ENCODE measurements at places on chromosomes 7 and 10.

DNA sequence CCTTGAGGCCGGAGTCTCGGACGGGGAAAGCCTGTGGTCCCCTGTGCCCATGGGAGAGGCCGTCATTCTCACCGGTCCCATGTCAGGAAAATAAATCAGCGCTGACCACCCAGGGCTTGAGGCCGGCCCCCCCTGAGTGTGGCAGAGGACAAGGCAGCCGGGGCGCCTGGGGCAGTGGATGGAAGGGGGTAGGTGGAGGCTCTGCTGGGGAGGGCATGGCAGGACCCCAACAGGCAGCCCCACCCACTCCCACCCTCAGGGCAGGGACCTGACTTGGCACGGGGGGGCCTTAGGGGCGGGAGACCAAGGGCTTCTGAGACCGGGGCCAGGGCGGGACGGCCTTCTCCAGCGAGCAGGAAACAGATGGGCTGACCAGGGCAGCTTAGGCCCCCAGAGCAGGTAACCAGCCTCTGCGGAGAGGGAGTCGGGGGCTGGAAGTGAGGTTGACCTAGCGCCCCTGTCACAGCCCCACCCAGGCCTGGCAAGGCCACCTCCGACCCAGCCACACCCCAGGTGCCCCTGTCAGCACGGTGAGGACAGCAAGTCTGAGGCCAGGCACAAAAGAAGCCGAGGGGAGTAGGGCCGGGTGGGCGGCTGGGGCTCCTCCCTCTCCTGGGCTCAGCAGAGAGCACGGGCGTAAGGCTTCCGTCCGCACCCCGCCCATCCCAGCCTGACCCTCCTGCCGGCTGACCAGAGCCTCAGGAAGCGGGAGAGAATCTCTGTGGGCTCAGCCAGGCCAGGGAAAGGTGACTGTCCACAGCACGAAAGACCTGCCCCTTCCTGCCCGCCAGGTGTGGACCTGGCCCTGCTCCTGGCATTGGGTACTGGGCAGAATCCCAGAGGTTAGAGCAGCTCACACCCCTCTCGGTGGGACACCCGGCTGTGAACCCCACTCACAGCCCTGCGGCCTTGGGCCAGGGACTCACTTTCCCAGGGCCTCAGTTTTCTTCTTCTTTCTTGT lies 87.4 kb downstream of the FOXL3 start:
- no peak for DNase-seq

DNA sequence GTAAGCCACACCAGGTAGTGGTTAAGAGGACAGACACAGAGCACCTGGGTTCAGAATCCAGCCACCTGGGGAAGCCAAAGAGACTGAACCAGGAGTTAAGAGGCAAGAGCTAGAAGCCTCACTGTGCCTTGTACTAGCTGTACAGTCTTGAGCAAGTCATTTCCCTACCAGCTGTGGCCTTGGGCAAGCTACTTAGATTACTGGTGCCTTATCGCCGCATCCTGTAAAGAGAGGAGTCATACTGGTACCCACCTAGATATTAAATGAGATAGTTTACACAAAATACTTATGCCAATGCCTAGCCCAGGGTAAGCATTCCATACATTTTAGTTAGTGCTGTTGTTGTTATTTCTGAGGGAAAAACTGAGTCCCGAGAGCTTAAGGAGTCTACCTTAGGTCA lies 47.7 kb downstream of the HABP2 start:
- no peak for DNase-seq

GRCh38 chr10:58784361-58784760 lies 271.7 kb downstream of the BICC1 start:
- DNase-seq: no peak

DNA sequence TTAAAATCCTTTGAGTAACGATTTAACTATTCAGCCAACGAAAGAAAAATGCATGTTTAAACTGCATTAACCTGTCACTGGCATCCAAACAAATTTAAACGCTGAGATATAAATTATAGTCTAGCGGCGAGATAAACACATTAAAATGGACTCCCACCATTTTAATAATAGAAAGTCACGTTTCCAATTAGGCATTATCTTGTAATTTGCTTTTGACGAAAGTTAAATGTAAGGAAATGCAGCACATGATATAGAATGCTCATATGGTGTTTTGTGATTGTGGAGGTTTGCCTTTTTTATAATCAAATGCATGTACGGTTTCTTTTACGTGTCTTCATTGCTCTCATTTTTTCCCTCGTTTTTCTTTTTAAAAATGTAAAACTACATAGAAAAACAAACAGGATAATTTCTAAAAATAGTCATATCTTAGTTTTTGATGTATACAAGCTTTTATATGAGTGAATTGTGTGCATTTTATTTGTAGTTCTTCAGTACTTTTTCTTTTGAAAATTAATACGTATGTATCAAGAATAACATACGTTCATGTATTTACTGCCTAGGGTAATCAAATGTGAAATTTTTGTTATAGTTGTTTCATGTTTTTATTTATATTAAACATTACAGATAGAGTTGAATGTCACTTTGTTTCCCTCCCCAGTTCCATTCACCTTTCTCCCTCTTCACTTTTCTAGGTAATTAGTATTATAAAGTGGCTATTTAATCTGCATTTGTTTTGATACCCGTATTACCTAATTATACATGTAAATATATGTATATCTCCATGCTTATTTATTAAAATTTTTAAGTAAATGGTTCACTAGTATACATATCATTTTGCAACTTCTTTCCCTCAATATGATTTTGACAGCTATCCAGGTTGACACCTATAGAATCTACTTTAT lies 1.1 kb upstream of the KLF14 start:
- no peak for DNase-seq

GRCh38 chr10:128040096-128040495 lies 86.1 kb downstream of the MKI67 start:
- no peak for DNase-seq

DNA sequence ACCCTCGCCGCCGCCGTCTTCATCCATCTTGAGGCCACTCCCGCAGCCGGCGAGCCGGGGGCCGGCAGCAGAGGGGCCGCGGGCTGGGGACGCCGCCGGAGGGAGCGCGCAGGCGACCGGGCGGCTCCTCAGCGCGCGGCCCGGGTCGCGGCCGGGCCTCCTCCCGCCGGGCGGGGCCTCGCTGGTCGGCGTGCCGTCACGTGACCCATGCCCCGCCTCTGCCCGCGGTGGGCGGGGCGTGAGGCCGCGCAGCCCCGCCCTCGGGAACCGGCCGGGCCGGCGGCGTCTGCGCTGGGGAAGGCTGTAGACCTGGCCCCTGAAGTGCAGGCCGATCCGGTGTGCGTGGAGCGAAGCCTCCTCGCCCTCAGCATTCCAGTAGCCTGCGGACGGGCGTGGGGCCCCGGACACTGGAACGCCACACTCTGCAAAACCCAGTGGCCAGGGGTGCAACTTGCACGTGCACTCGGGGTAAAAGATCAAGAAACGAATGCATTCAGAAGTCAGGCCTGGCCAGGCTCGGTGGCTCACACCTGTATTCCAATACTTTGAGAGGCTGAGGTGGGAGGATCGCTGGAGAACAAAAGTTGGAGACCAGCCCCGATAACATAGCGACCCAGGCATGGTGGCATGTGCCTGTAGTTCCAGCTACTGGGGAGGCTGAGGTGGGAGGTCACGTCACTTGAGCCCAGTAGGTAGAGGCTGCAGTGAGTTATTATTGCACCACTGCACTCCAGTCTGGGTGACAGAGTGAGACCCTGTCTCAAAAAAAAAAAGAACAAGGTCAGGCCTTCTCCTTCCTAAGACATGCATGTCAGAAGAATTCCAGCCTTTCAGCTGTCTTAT lies at the start of gene CYTH3:
Gene CYTH3, minus strand, starts transcription at position 144 of the 843 bp plus-strand sequence. Its CDS starts 117 bp downstream, at position 27.
- peak; percentile 59 for DNase-seq

GRCh38 chr7:80772347-80772993 lies 134.0 kb downstream of the CD36 start:
- no peak for DNase-seq

DNA sequence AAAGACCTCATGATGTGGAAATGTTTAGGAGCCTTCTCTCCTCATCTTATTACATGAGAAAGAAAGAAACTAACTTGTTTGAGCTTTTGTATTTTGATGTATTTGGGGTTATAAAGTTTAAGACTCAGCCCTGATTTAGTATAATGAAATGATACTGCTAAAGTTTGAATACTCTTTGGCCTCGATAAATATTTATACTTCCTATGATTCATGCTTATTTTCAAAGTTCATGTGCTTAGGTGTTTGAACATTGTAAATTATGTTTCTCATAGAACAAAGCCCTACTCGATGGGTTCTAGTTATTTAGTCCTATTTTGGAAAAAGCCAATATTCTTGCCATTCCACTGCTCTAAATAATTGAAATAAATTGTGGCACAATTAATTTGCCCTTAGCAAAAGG lies 303.2 kb downstream of the ZWINT start:
- no peak for DNase-seq

DNA sequence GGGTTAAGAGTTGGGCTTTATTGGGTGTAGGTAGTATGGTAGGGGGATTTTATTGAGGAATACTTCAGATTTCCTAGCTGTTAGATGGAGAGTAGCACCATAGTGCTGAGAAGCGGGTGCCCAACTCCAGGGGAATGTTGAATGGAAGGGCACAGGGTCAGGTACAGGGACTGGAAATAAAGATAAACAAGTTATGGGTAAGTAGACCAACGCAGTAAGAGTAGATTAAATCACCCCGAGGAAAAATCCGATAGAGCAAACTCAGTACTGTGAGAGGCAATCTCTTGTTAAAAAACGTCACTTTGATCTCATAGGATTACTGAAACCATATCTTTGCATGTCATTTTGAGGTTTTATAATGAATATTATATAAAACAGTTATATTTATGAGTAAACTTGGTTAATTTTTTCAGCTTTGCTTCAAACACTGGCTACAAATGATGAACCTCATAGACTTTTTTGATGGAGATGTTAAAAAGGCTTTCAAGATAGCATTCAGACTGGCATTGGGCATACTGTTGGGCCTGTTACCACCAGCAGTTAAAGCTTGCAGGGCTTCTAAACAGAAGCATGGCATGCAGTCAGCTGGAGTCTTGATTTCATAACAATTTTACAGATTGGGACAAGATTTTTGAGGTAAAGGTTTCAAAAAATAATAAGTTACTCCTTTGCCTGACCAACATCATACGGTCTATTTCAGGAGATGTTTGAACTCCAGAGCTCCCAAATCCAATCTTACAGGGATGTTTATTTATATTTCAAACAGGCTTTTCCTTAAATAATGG lies 7.1 kb downstream of the AHR start:
- DNase-seq: no peak

- DNase-seq: no peak
These were observed 84.5 kb downstream of the RTKN2 start for GRCh38 chr10:62183857-62184795.

GRCh38 chr10:120209124-120209762 lies 247.8 kb upstream of the PLPP4 start:
- DNase-seq: no peak

DNA sequence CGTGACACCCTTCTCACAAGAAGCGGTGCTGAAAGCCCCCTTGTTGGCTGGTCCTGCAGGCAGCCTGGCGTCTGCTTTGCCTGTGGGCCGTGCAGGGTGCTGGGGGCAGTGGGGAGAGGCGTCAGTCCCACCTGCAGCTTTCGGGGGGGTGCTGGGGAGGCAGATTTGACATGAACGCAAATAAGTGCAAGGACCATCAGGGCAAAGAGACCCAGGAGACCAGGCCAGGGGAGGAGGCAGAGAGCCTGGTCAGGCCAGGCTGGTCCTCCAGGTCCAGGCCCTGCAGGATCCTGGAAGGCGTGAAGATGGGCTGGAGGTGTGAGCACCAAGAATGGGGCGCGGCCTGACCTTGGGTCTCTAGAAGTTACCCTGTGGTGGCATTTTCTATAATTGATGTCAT lies 81.6 kb downstream of the MGMT start:
- no peak for DNase-seq

DNA sequence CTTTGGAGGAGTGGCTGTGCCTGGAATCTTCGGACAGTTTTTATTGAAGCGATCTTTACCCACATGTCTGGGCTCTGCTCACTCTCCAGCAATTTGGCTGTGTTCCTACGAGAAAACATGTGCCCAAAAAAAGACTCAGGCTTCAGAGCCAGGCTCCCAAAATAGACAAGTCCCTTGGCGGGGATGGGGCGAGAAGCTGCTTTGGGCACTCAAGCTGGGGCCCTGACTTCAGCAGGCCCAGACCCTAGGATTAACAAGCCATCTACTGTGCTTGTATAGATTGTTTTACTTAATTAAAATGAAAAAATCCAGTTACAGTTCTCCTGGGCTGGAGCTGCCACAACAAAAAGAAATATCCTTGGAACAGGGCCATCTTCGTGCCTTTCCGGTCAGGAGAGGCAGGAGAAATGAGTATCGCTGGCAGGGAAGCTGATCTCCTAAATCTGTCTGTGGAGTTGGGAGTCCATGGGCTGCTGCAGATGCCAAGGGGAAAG lies 51.4 kb upstream of the PDCD4 start:
- no peak for DNase-seq

DNA sequence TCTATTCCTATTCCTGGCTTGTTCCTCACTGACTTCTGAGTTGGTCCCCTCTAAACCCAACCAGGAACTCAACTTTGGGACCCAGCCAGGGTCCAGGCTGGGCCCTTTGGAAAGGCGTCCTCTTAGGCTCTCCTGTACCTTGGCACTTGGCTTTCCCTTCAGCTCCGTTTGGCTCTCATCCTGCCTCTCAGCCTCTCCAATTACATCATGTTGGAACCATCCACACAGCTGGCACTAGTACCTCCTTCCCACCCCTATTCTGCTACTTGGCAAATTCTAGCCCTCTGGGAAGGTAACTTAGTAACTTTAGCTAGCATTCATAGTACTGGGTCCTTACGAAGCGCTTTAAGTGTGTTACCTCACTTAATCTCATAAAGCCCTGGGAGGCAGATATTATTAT lies 205.3 kb upstream of the HABP2 start:
- DNase-seq: no peak

- no peak for DNase-seq
These were observed 122.0 kb upstream of the PPP2R2D start for GRCh38 chr10:131778842-131779241.

DNA sequence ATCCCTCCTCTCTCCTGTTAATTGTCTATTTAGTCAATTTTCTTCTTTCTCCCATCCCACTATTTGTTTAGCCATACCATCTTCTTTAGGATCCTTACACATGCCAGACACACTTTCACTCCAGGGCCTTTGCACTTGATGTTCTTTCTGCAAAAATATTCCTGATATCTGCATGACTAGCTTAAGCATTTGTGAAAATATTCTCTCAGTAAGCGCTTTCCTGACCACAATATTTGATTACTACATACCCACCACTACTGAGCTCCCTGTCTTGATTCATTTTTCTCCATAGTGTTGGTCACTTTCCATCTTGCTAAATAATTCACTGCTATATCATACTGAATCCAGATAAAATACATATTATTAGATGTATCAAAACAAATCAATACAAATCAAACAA lies 75.1 kb downstream of the SEMA3D start:
- DNase-seq: no peak

- no peak for DNase-seq
These were observed 85.2 kb upstream of the DNAAF5 start for GRCh38 chr7:641269-641671.

- DNase-seq: no peak
These were observed 350.9 kb downstream of the ANKRD30A start for GRCh38 chr10:37476285-37476684.

DNA sequence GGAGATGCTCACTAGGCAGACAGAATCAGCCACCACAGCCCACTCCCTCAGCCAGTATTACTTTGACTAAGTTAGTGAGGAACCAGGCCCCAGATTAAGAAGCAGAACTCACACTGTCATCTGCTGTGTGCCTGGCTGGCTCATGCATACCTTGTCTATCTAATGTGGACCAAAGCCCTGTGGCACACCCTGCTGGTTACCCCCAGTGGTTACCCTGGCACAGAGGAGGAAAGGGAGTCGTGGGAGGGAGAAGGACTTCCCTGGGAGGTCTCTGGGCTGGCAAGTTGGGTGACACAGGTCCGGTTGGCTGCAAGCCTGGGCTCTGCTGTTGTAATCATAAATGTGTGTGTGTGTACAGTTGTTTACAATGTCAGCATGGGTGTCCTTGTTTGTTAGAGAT lies 7.5 kb upstream of the SH2D4B start:
- DNase-seq: no peak
